Thyroid gland (tissue), 4 donors: ENCODE measurements at places on chromosomes 5 and 9.

GRCh38 chr5:116002116-116002906 lies 30.0 kb upstream of the ARL14EPL start:
- DNase-seq: no peak
- H3K36me3 ChIP-seq: no peaks in the 10 kb centered on the region
- no peaks in the 10 kb centered on the region for H3K4me1 ChIP-seq
- no peaks in the 10 kb centered on the region for H3K27me3 ChIP-seq
- no peak overlapping the region for H3K4me3 ChIP-seq

- no peak overlapping the region for H3K4me3 ChIP-seq
- no peaks in the 10 kb centered on the region for H3K36me3 ChIP-seq
- peaks cover 24% of the 10 kb centered on the region for H3K4me1 ChIP-seq
- peak overlapping the region; percentile 27 for H3K27ac ChIP-seq
- no peak for DNase-seq
- H3K27me3 ChIP-seq: no peaks in the 10 kb centered on the region
Measured at GRCh38 chr9:76526026-76526425, 67.0 kb downstream of the GCNT1 start.

- H3K4me1 ChIP-seq: no peaks in the 10 kb centered on the region
- no peaks in the 10 kb centered on the region for H3K36me3 ChIP-seq
- H3K27me3 ChIP-seq: no peaks in the 10 kb centered on the region
Measured at GRCh38 chr5:167798448-167798847, 493.0 kb upstream of the WWC1 start.

- H3K27me3 ChIP-seq: no peaks in the 10 kb centered on the region
- peak; percentile 94 for DNase-seq
- H3K27ac ChIP-seq: peak within 1 kb of the TSS; percentile 24
- no peaks in the 10 kb centered on the region for H3K36me3 ChIP-seq
- peaks cover 21% of the 10 kb centered on the region for H3K4me1 ChIP-seq
Measured at GRCh38 chr9:127916720-127917581, at the start of gene ST6GALNAC4. Gene ST6GALNAC4 (minus strand): TSS chr9:127917041. CDS start chr9:127916419, 622 bp downstream.

DNA sequence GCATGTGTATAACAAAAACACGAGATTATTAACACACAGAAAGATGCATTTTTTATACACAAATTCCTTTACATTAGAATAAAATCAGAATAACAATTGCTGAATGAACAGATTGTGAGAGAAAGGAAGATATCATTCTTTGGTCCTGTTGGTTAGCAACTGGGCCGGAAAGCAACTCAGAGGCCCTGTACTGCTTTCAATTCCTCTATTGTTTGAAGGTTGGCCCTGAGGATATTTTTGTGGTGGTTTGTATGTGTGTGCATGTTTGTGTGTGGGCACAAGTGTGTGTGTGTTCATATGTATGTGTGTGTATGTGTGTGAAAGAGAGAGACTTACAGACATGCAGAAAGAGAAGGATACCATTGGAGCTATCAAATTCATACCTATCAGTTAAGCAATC lies 356.8 kb upstream of the DMAC1 start:
- no peaks in the 10 kb centered on the region for H3K27me3 ChIP-seq
- no peaks in the 10 kb centered on the region for H3K36me3 ChIP-seq
- no peak for DNase-seq
- H3K4me3 ChIP-seq: no peak overlapping the region
- H3K4me1 ChIP-seq: no peaks in the 10 kb centered on the region

DNA sequence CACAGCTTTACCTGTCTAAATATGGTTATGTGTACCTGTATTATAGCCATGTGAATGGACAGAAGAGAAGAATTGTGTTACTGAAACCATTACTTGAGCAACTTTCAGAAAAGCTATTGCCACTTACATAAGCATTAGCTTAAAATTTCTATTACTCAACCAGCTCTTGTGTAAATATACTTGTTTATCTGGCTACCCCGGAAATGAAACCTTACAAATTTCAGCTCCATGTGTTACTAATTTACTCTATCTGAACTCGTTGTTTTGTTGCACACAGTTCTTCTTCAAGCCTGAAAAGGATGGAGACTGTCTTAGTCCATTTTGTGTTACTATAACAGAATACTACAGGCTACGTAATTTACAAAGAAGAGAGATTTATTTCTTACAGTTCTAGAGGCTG lies 22.5 kb upstream of the ADAMTSL1 start:
- no peak overlapping the region for H3K27ac ChIP-seq
- H3K27me3 ChIP-seq: no peaks in the 10 kb centered on the region
- H3K4me3 ChIP-seq: no peak overlapping the region
- no peaks in the 10 kb centered on the region for H3K36me3 ChIP-seq

GRCh38 chr5:141954194-141954593 lies 3.8 kb downstream of the PCDH12 start:
- H3K27me3 ChIP-seq: no peaks in the 10 kb centered on the region
- DNase-seq: no peak
- no peaks in the 10 kb centered on the region for H3K4me1 ChIP-seq
- H3K27ac ChIP-seq: no peak overlapping the region
- H3K36me3 ChIP-seq: no peaks in the 10 kb centered on the region
- H3K4me3 ChIP-seq: no peak overlapping the region
